ENCODE measurements at places on chromosomes 1 and 21.

DNA sequence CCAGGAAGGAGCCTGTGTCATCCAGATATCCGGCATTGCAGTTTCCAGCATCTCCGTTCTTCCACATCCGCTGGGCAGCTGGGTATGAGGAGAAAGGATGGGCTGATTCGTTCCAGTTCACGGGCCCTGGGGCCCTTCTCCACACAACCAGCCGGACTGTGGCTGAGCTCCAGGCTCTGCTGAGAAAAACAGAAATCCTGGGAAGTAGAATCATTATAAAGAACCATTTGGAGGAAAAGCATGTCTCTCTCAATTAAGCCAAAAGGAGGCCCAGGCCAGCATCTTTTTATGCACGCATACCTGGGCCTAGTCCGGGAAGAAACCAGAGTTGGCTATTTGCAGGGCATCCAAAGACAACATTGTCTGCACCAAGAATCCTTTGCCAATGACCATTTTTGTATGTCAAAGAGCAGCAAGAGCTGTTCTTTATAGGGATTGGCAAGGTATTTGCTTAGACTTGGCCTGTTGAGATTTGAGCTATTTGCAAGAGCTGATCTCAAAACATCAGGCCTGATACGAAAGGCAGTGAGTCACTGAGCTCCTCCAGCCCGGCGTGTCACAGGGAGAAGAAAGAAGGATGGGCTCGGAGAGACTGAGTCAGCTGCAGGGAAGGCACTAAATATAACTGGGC lies 84.9 kb upstream of the ARHGEF16 start:
- DNase-seq: peak; percentile 21

DNA sequence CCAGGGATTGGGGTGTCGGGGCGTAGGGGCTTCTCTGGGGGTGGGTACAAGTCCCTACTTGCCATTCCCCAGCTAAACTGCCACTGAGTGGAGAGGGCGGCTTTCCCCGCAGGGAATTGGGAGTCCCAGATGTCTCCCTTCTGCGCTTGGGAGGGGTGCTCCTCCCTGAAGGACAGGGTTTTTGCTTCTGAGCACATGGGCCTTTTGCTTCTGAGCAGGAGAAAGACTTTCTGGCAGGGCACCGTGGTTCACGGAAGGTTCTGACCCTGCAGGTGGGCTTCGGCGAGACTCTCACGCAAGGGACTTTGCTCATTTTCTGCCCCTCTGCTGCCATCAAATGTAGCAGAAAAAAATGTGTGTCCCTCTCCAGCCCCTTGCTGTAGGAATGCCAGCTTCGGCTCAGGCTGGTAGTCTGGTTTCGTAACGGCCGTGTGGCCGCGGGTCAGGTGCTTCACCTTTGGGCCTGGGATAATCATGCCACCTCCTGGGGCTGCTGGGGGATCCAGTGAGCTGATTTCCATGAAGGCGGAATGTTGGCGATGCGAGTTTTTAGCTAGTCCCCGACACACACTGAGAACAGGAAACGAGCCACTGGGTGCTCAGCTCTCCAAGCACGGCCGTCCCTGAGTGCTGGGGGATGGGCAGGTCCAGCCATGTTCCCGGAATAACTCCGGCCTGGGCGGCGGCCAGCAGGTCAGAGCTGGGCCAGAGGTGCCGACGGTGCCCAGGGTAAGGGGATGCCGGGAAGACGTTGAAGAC lies 364.0 kb downstream of the CAMTA1 start:
- no peak for DNase-seq

- DNase-seq: no peak
These were observed 53.4 kb upstream of the RGS21 start for GRCh38 chr1:192263436-192263835.

- no peak for DNase-seq
These were observed 439.1 kb upstream of the VAMP3 start for GRCh38 chr1:7331926-7332535.

DNA sequence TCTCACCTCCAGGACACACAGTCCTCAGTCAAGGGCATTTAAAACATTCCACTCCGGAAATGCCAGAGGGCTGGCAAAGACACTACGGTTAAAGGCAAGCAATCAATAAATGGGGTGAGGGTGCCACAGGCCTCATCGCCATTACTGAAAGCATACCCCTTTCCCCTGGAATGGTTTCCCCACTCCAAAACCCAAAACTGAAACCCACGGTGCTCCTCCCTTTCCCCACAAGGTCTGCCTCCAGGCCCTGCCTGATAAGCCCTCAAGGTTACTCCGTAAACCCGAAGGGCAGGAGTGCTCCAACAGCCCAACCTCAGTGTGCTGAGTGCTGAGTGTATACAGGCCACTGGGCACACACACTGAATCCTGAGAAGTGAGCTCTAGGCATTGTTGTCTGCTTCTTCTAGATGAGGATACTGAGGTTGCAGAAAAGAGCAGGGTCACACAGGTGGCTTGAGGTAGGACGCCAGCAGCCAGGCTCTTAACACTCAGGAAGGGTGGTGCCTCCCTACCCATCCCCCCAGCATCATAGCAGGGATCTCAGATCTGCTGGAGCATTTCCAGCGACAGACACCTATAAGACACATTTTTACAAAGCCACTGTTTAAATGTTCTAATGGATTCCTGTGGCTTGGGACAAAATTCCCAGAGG lies 29.0 kb downstream of the SSBP3 start:
- no peak for DNase-seq

- DNase-seq: no peak
These were observed 26.2 kb upstream of the PTPRC start for GRCh38 chr1:198612471-198613260.

DNA sequence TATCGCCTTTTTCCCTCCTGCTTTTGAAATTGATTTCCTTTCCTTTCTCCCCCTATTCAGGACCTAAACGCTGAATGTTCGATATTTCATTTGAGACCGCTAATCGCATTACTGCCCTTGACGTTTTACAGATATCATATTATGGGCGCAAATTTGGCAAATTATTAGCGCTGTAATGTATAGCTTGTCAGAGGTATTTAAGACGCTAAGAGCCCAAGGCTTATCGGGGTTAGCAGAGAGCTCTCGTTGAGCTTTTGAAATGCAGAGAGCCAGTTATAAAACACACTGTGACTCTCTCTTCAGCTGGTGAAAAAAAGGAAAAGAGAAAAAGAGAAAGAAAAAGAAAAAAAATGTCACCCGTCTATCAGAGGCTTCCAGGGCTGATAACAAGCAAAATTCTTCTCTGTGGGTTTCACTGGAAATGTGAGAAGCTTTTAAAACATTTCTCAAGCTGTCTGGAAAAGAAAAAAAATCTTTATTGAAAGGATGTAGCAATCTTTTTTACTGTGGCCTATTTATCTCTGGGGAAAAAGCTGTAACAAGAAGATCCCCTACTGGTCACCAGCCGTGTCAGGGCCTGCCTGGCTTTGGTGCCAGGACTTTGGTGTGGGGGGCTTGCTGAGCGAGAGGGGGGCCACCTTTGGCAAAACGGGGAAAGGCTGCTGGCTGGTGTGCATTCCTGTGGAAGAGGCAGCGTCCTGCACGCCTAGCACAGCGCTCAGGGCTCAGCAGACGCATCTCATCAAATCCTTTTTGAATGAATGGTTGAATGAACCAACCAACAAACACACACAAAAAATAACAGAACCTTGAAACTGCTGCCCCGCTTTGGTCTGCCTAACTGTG lies 119.8 kb downstream of the RNF220 start:
- DNase-seq: no peak

- DNase-seq: no peak
These were observed 928 bp downstream of the TLCD4 start for GRCh38 chr1:95118067-95118499.

- DNase-seq: no peak
These were observed 61.2 kb downstream of the AGPAT3 start for GRCh38 chr21:43926196-43926595.

DNA sequence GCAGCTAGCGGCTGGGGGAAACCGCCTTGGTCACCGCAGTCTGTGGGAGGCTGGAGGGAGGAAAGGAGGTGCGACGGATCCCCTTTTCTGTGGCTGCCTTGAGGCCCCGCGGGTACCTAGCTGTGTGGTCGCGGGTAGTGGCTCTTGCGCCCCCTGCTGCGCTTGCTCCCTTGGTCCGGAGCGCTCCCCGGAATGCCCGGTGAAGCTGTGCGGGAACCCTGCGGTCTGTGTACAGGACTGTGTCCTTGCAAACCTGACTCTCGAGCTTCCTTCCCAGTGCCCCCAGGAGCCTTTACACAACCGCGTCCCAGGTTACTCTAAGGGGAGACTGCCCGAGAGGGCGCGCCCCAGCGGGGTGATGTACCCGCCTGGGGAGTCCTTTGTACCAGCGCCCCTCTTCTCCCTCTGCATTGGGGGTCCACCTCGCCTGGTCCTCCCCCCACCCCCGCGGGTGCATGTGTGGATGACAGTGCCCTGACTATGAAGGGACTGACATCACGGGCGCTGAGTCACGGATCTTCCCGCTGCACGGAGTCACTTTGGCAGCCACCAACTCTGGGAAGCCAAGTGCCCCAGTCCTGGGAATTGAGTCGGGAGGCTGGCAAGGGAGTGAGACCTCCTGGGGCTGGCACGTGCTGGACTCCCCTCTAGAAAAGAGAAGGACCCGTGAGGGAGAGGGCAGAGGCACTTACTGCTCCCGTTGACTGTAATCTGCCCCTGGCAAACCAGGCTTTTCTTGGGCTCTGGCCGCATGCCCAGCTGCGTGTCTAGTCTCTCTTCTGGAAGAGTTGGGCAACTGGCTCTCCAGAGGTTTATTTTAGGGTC lies 816 bp downstream of the IL6R start:
- no peak for DNase-seq

DNA sequence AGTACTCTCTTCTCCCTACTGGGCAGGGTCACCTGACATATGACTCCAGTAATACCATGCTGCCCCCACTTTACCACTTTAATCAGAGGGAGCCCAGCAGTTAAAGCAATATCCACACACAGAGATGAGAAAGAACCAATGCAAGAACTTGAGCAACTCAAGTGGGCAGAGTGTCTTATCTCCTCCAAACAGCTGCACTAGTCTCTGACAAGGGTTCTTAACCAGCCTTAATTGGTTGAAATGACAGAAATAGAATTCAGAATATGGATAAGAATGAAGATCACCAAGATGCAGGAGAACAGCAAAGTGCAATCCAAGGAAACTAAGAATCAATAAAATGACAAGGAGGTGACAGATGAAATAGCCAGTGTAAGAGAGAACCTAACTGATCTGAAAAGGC lies 91.0 kb downstream of the KCNT2 start:
- no peak for DNase-seq

All from skin of body (tissue), 3 donors.